ENCODE measurements at places on chromosomes 11 and 22.
A peak's percentile ranks its signal among the peaks of the same experiment; 100 is the strongest.

GRCh38 chr11:67020949-67021348 is 2.0 kb upstream of the SYT12 start:
- DNase-seq, result no peak

DNA sequence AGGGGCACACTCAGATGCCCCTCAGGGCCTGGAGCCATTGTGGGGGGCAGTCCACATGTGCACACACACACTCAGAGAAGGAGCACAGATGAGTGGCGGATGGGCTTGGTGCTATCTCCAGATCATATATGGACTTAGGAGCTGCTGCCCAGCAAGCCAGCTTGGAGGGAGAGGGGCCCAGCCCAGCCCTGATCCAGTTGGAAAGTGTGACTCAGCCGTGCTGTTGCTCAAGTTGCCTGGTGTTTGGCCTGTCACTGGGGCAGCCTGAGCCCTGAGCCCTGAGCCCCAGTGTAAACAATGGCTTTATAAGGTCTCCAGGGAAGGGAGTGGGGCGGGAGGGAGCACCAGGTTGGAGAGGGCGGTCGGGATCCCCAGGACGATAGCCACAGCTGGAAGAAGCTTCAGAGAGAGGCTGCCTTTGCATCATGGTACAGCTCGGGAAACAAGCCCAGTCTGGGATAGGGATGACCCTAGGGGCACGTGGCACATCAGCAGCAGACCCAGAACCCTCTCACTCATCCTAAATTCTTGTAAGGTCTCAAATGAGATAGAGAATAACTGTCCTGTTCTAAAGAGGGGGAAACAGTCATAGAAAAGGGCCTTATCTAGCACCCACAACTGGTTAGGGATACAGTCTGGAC is 4.8 kb downstream of the SELENOM start:
- DNase-seq, result no peak

DNA sequence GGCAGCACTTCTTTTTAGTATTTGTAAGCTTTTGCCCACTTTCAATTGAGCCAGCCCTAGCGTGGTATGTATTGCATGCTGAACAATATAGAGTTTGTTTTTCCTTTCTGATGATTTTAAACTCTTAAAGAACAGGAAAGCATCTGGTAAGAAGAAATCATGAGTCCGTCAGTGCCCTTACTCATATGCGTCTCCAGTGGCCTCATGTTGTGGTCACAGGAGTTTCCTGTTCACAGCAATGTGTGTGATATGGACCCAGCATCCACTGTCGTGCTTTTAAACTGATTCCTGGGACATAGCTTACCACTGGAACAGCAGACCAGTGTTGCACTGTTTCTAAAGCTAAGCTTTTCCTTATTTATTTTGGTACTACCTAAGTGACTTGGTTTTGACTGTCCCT is 40.1 kb downstream of the BID start:
- no peak for DNase-seq

- DNase-seq, result no peak
Measured at GRCh38 chr11:114149689-114150407, 90.3 kb downstream of the ZBTB16 start.

GRCh38 chr11:11993839-11994238 is 14.6 kb downstream of the DKK3 start:
- DNase-seq, result no peak

GRCh38 chr11:76721755-76722677 is 51.5 kb upstream of the LRRC32 start:
- peak; percentile 67 for DNase-seq

- DNase-seq, result no peak
Measured at GRCh38 chr22:27695925-27696324, 105.6 kb downstream of the MN1 start.

All from SHP77 treated with DMSO at 0.1 percent for 48 hours (cell line).